Mammary epithelial cell (primary cell): ENCODE measurements at places on chromosomes 5 and 9. TPM values are rescaled to one million over a fixed set of nuclear protein-coding genes. Genes with fewer than 3 reads are reported as not detected.

MORN5 gene
- polyA plus RNA-seq, result not detected

FOXD4L5 gene
- polyA plus RNA-seq, result 0.02 TPM

ARL10 gene
- 1.8 TPM for polyA plus RNA-seq

BHMT2 gene
- polyA plus RNA-seq, result 0.03 TPM

NR5A1 gene
- polyA plus RNA-seq, result not detected

PCDH12 gene
- polyA plus RNA-seq, result 0.07 TPM
